ENCODE measurements at places on chromosomes 7 and 10.

DNA sequence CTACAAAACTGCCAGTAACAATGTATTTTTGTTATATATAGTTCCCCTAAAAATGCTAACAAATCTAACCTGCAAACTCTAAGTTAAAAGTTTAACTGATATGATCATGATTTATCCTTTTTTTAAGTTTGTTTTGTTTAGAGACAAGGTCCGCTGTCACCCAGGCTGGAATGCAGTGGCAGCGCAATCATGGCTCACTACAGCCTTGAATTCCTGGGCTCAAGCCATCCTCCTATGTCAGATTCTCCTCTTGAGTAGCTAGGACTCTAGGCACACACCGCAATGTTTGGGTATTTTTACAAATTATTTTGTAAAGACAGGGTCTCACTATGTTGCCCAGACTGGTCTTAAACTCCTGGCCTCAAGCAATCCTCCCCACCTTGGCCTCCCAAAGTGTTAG lies 46.6 kb downstream of the ORC5 start:
- no peak for DNase-seq

GRCh38 chr7:25894902-25895791 lies 256.9 kb upstream of the NFE2L3 start:
- DNase-seq: no peak

- no peak for DNase-seq
These were observed 16.0 kb downstream of the CCDC71L start for GRCh38 chr7:106644999-106645398.

DNA sequence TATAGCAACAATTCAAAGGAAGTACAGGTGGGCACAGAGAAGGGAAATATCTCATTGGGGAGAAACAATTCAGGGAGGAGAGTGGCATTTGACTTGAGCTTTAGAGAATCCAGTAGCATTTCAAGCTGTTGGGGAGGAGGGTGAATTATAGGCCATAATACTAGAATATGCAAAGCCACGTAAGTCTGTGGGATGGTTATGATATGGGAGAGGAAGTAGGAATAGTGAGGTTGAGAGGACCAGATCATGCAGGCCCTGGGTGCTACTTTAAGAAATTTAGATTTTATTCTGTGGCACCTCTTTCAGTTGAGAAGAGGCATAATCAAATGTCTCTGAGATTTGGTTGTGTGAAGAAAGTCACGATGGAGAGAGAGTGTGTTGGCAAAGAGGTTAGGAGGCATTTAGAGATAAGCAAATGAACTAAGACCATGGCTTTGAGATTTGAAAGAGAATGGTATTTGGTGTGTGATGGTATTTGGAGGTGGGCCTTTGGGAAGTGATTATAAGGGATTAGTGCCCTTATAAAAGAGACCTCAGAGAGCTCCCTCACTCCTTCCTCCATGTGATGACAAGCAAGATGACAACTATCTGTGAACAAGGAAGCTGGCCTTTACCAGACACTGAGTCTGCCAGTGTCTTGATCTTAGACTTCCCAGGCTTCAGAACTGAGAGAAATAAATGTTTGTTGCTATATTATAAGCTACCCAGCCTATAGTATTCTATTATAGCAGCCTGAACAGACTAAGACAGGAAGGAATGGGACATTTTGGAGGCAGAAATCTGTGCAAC lies 15.1 kb downstream of the ADD3 start:
- no peak for DNase-seq

GRCh38 chr7:155884225-155885166 lies 72.2 kb upstream of the SHH start:
- no peak for DNase-seq

DNA sequence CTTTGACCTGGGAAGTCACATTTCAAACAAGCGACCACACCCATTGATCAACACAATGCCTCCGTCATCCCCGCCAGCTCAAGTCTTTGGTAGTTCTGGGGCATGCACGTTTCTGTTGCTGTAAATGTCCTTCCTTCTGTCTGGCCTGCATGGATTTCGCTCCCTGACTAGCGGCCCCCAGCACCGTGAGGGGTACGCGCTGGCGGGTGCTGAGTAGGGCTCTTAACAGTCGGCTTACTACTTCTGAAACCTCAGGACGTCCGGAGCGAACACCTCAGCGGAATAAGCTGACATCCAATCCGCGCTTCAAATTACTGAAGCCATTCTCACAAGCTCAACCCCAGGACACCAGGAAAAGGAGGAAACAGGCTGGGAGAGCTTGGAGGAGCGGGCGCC lies 505 bp downstream of the NUDCD3 start:
- peak; percentile 48 for DNase-seq

DNA sequence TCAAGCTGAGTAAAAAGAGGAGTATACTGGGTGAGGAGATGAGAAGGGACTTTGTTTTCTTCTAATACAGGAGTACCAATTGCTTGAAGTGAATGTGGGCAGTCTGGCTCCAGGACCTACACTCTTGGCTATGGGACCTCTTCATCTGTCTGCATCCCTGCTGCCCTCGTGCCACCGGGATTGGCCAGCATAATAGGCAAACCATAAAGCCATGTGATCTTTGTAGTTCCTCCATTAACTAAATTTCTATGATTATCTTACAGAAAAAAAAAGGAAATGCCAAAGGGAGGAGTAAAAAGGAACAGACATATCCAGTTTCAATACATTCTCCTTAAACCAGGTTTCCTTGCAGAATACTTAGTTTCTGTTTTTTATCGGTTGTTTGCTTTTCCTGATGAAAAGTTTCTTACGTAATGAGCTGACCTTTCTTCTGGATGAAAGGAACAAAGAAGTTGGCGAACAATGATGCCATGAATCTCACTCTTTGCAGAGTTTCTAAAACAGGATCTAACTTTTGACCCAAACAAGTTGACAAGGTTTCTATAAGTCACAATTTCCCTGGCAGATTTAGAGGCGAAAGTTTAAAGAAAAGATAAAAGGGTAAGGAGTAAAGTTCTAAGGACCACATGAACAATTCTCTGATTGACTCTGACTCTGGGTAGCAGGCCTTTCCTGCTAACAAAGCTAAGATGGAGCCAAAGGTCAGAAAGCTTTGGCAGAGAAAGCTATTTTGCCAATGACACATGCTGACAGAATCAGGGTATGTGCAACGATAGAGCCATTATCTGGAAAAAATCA lies 54.1 kb downstream of the LAMB1 start:
- DNase-seq: no peak

GRCh38 chr7:93985101-93985500 lies 19.1 kb downstream of the BET1 start:
- no peak for DNase-seq

DNA sequence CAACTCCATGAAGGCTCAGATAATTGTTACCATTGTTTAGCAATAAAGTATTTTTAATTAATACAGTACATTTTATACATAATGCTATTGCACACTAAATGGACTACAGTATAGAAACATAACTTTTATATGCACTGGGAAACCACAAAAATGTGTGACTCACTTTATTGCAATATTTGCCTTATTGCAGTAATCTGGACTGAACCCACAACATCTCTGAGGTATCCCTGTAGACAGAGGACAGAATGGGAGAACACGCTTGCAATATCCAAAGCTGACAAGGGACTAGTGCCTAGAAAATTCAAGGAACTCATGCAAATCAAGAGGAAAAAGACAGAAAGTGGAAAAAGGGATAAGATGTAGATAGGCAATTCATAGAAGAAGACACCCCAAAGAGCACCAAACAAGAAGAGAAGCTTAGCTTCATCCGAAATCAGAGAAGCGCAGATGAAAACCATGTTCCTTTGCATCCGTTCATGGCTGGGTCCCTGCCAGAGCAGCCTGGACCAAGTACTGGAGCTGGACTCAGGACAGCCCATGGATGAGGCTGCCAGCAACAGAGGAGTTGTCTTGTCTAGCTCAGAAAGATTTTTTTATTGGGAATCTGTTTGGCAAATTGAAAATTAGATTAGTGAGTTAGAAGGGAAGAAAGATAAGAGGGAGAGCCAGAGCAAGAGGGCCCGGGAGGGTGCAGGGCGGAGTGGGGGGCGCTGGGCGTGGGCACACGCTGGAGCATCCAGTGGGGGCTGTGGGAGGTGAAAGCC lies 16.0 kb upstream of the GALNTL5 start:
- no peak for DNase-seq

- no peak for DNase-seq
These were observed 2.3 kb downstream of the ZNF282 start for GRCh38 chr7:149197675-149198074.

GRCh38 chr7:44391171-44391570 lies 65.8 kb upstream of the CAMK2B start:
- no peak for DNase-seq

DNA sequence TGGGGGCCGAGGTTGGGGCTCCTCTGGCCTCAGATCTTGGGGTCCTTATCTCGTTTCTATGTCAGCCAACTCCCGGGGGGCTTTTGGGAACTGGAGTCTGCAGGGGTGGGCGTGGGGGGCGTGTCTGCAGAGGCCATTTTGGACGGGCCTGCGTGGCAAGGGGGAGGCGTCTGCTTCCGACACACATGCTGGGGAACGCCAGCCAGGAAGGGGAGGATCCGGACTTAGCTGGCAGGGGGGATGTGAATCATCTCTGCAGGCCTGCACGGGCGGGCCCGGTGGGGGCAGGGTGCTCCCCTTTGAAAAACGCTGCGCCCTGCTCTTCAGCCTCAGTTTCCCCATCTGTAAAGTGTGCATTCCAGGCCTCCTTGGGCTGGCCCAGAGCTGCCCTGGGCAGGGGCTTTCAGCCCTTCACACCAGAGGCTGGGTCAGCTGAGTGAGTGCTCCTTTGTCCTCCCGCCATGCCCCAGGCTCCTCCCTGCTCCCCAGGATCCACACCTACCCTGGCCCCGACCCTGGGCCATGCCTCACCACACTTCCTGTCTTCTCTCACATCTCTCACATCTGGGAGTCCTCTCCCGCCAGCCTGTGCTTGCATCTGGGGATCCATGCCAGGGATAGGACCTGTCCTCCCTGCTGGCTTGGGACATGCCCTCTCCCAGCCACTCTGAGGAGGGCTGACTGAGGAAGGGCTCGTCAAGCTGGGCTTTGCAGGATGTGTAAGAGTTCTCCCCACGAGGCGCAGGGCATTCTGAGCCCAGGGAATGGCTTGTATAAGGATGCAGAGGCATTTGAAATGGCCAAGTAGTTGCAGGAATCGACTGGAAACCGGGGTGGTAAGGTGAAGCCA lies 172.6 kb upstream of the TNRC18 start:
- DNase-seq: no peak

DNA sequence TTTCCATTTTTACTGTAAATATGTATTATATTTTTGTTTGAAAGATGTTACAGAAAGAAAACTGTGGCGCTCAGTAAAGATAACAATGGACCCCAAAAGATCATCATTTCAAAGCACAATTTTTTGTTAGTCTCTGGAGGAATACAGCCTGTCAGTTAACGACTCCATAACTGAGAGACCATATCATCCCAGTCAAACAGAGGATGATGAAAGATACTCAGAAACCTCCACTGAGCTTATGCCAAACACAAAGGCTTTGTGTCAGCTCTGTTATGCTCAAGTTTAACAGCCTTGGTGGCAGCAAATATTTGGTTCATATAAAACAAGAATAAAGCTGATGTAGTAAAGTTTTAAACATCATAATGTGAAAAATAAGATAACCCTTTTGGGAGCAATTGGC lies 345.1 kb downstream of the NXPH1 start:
- no peak for DNase-seq

GRCh38 chr7:12893292-12893691 lies 205.9 kb downstream of the ARL4A start:
- no peak for DNase-seq

- no peak for DNase-seq
These were observed 3.2 kb upstream of the RADIL start for GRCh38 chr7:4886671-4887070.

DNA sequence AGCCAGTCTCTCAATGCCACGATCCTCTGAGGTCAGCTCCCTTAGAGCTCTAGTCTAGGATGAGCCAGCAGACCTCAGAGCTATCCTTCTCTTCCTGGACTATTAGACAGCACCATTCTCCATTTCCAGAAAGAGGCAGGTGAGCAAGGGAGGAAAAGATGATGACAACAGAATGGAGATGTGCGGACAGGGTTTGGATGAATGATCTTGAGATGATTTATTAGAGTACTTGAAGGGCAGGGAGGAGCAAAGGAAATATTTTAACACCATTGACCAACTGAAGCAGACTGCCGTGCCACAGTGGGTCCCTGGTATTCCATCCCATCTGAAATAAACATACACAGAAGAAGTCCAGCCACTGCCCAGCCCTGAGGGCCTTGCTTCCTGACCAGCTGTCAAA lies 94.3 kb downstream of the CFAP58 start:
- DNase-seq: no peak

DNA sequence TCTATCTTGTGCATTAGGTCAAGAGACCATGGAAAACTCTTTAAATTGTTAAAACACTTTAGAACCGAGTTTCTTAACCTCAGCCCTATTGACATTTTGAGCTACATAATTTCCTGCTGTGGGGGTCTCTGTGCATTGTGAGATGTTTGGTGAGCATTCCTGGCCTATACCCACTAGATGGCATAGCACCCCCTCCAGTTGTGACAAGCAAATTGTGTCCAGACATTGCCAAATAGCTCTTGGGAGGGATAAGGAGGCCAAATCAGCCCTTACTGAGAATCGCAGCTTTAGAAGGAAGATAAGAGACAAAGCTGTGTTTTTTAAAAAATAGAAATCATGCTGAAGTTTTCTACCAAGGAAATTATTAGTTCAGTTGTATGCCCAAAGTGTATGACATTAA lies 1158.5 kb upstream of the C7orf33 start:
- DNase-seq: no peak

DNA sequence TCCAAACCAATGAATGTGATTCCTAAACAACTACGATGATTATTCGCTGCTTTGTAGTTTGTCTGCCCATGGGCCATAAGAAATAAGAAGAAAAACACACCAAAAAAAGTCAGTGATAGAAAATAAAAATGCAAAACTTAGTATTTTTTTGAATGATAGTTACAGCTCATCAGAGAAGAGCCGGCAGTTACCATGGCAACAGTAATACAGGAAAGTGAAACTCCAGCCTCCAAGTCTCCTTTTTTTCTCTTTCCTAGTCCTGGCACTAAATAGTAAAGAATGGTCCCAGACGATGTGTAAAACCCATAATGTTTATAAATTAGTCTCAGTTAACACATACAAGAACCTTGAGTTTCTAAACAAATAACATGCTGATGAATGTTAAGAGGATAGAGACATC lies 21.6 kb upstream of the LHFPL3 start:
- DNase-seq: no peak

DNA sequence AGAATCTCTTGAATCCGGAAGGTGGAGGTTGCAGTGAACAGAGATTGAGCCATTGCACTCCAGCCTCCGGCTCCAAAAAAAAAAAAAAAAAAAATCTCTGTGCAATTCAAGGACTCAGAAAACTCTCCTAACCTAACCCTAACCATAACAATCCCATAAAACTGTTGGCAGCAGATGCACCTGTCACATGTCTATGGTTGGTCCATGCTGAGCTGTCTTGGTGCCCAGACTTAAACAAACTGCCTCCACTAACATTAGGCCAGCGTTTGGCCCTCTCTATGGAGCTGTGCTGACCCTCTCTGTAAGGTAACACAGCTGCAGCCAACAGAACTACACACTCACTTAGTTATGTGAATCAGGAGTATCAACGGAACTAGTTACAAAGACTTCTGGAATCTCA lies 132.5 kb upstream of the PTER start:
- no peak for DNase-seq

DNA sequence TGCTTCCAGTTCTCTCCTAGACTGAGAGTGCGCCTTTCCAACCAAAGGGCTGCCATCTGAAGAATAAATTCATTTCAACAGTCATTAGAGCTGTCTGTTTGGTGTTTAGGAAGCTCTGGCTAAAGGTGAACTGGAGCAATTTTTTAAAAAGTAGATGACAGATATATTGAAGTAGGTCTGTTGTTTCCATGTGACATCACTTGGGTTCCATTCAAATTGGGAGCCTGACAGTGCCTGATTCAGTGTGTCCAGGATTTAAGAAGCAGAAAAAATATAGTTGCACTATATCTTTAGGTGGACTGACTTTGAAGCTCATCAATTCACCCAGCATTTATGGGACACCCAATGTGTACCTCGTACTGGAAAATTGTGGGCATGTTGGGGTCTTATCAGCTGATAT lies 367.7 kb downstream of the BBS9 start:
- no peak for DNase-seq
